Stimulated activated CD4-positive, alpha-beta T cell treated with anti-CD3 and anti-CD28 coated beads, Interleukin-1b, Interleukin-23, amount 100 ng/mL, for 4 hours (primary cell): ENCODE measurements at places on chromosomes 4 and X.

- DNase-seq, result no peak
Observed at GRCh38 chr4:40953283-40954087, 203.7 kb downstream of the NSUN7 start.

- no peak for DNase-seq
Observed at GRCh38 chr4:122423246-122423645, 33.3 kb downstream of the IL2 start.

DNA sequence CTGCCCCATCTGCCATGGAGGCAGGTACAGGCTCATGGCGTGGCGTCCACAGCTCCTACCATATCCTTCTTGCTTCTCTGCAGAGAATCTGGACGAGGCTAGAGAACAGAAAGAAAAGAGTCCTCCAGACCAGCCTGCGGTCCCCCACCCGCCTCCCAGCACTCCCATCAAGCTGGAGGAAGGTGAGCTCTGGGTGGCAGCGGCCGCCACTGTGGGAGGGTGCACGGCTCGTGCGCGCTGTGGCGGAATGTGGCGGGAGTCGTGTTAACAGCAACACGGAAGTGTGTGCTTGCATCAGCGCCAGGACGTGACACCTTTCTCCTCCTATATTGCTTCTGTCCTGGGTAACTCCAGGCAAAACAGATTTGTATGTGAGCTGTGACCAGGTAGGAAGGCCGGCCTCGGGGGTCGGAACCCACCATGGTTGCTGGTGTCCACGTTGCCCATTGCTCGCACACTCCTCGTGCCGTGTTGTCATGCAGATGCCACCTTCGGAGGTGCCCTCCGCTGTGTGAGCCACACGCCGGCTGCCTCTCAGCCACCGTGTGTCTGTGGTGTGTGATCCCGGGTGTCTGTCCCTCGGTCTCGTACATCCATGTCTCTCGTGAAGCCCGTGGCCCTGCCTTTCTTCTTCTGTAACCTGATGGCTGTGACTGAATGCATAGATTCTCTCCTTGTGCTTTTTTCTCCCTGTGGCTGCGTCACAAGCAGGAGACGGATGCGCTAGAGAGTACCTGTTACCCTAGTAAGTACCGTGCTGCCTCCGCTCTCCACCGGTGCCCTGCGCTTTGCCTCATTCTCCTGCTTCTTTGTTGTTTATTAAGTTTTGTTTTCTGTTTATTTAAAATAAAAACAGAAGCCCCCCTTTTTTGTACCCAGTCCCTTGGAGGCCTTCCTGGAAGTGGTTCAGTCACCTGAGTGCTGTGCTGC is 37.0 kb downstream of the NOP14 start:
- DNase-seq, result no peak

DNA sequence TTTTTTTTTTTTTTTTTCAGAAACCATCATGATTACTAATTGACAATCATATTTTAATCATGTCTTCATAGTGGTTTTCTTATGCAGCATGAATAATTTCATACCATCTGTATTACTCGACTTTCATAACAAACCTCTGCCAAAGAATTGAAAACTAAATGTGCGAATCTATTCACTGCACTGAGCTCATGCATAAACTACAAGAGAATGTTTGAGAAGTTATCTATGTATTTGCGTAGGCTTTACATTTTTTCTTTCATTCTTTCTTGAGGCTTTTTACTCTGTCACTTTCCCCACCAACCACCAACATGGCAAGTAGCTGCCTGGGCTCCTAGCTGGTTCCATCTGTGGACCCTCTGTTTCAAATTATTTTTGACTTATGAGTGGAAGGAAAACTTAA is 1761.0 kb downstream of the STIM2 start:
- no peak for DNase-seq

- no peak for DNase-seq
Observed at GRCh38 chrX:42567268-42567667, 210.7 kb downstream of the PPP1R2C start.
